ENCODE measurements at places on chromosomes 12 and 14.

GRCh38 chr12:3084742-3085141, 7.6 kb downstream of the TSPAN9 start:
- H3K4me1 ChIP-seq = peaks cover 5% of the 10 kb centered on the region
- no peak overlapping the region for H3K4me3 ChIP-seq
- DNase-seq = no peak

DNA sequence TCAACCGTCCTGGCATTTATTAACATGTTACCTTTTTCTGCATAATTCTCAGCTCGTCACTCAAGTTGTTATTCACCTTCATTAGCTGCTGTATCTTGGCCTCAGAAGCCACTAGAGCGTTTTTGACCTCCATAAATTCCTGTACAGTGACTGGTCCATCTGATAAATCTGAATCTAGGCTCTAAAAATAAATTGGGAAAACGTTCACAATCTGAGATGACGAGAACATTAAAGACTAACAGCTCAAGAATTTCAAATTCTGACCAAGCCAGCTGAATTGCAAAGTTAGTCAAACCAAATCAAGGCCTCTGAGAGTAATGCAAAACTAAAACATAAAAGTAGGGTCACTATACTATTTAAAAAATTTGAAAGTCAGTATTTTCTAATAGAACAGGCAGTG, 45.0 kb downstream of the GIT2 start:
- peaks cover 55% of the 10 kb centered on the region for H3K36me3 ChIP-seq
- H3K4me1 ChIP-seq = peaks cover 14% of the 10 kb centered on the region
- DNase-seq = no peak
- no peaks in the 10 kb centered on the region for H3K27me3 ChIP-seq

- no peak overlapping the region for H3K27ac ChIP-seq
- H3K4me3 ChIP-seq = no peak overlapping the region
- no peaks in the 10 kb centered on the region for H3K36me3 ChIP-seq
- H3K4me1 ChIP-seq = peaks cover 14% of the 10 kb centered on the region
- H3K27me3 ChIP-seq = no peaks in the 10 kb centered on the region
- DNase-seq = peak; percentile 86
Observed at GRCh38 chr12:5003025-5003666, 40.5 kb upstream of the KCNA5 start.

DNA sequence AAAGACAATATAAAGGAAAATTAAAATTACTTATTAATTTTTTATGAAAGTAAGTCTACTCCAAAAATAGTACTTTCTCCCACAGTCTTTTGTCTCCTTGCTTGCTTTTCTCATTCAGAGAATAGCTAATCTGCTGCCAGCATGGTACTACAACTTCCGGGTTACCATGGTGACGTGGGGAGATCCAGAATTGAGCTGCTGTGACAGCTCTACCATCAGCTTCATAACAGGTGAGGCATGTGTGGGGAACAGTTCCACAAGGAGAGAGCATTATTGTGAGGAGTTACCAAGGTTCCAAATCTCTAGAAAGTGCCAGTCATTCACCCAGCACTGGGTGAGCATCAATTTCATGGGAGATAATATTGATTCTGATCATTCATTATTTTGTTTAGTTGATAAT, 197.8 kb downstream of the PTPRO start:
- H3K4me3 ChIP-seq = no peak overlapping the region
- no peak overlapping the region for H3K27ac ChIP-seq
- no peaks in the 10 kb centered on the region for H3K4me1 ChIP-seq
- no peaks in the 10 kb centered on the region for H3K36me3 ChIP-seq
- H3K27me3 ChIP-seq = no peaks in the 10 kb centered on the region
- peak; percentile 47 for DNase-seq

- no peaks in the 10 kb centered on the region for H3K27me3 ChIP-seq
- DNase-seq = no peak
- peaks cover 21% of the 10 kb centered on the region for H3K4me1 ChIP-seq
- H3K27ac ChIP-seq = no peak overlapping the region
- no peak overlapping the region for H3K4me3 ChIP-seq
Observed at GRCh38 chr12:116941188-116941587, 30.4 kb downstream of the FBXW8 start.

GRCh38 chr12:131975228-131975627, 25.5 kb downstream of the EP400 start:
- no peaks in the 10 kb centered on the region for H3K27me3 ChIP-seq
- H3K4me3 ChIP-seq = no peak overlapping the region
- peaks cover 14% of the 10 kb centered on the region for H3K4me1 ChIP-seq

- no peak overlapping the region for H3K4me3 ChIP-seq
- H3K4me1 ChIP-seq = no peaks in the 10 kb centered on the region
- H3K27ac ChIP-seq = no peak overlapping the region
Observed at GRCh38 chr12:103499571-103499970, 3.8 kb upstream of the C12orf42 start.

DNA sequence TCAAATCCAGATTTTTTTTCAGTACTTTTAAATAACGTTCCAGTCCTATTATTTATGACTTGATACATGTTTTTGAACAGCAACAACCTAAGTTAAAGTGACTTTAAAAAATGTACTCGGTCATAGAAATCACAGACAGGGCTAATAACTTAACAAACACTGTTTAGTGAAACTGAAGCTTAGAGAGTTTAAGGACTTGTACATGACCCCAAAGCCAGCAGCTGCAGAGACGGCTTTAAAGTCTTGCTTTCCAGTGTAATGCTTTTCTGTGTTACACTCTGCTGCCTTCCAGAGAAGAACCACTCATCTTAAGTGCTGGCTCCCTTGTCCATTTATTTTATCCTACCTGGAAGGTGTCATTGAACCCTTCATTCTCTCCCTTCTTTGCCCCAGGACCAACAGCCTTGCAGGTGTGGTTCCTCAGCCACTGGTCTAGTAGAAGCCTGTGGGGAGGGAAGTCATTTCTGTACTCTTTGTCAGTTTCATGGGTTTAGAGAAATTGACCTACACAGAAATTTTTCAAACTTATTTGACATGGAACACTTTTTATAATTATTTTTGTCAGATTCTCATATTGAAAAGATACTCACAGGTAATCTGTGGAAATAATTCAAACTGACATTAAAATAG, 60.9 kb downstream of the NAV3 start:
- no peaks in the 10 kb centered on the region for H3K4me1 ChIP-seq
- no peak for DNase-seq
- no peaks in the 10 kb centered on the region for H3K36me3 ChIP-seq
- no peak overlapping the region for H3K27ac ChIP-seq

GRCh38 chr12:111841236-111841749, 735 bp upstream of the MAPKAPK5 start:
- peaks cover 23% of the 10 kb centered on the region for H3K4me1 ChIP-seq
- DNase-seq = no peak
- H3K27ac ChIP-seq = peak overlapping the region; percentile 56
- H3K4me3 ChIP-seq = peak overlapping the region; percentile 88
- no peaks in the 10 kb centered on the region for H3K27me3 ChIP-seq

- H3K27me3 ChIP-seq = 0 out of 2 replicates have a peak, but pooled peaks cover 2% of the 10 kb centered on the region
- peaks cover 5% of the 10 kb centered on the region for H3K4me1 ChIP-seq
- DNase-seq = no peak
- H3K27ac ChIP-seq = no peak overlapping the region
Observed at GRCh38 chr12:107474639-107475539, 210.7 kb upstream of the PWP1 start.

DNA sequence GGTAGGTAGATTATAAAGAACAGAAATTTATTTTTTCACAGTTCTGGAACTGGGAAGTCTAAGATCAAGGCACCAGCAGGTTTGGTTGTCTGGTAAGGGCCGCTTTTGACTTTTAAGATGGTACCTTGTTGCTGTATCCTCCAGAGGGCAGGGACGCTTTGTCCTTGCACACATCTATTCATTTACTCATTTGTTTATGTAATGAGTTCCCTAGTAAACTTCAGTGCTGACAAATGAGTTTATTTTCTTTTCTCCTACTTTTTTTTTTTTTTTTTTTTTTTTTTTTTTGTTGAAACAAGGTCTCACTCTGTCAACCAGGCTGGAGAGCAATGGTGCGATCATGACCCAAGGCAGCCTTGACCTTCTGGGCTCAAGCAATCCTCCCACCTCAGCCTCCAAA, 195.7 kb downstream of the FBXL14 start:
- H3K27ac ChIP-seq = no peak overlapping the region
- H3K4me3 ChIP-seq = no peak overlapping the region
- no peaks in the 10 kb centered on the region for H3K27me3 ChIP-seq

DNA sequence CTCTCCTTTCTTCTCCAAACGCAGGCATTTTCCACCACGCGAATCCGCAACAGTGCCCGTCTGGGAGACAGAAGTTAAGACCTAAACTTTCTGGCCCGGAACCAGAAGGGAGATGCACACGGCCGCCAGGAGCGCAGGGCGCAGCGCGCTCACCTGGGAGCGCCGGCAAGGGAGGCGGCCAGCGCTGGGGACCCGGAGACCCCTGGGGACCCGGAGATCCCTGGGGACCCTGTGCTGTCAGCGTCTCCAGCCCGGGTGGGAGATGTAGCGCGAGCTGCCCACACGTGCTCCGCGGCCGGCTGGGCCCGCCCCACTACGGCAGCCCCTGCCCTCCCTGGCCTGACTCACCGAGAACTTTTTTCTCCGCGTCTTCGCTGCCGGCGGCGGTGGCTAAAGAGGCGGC, 620 bp downstream of the YBX3 start:
- no peaks in the 10 kb centered on the region for H3K36me3 ChIP-seq
- DNase-seq = no peak
- H3K4me1 ChIP-seq = no peaks in the 10 kb centered on the region
- H3K4me3 ChIP-seq = no peak overlapping the region
- H3K27ac ChIP-seq = no peak overlapping the region

DNA sequence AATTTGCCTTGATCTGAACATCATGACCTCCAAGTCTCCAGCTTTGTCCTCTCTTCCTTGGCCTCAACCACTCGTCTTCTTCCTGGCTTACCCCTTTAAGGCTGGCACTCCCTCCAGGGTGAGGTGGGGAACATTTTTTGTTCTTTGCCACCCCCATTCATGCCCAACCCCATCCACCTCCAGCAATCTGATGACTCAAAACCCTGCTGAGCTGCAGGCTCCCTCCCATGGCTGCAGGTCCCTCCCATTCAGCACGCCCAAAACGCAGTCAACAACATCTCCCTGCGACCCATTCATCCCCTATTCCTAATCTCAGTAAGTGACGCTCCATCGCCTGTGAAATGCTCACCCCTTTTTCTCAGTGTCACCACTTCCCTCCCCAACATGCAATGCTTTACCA, 138.8 kb upstream of the PRMT8 start:
- H3K27me3 ChIP-seq = no peaks in the 10 kb centered on the region
- H3K27ac ChIP-seq = no peak overlapping the region
- no peak for DNase-seq
- H3K4me3 ChIP-seq = no peak overlapping the region
- no peaks in the 10 kb centered on the region for H3K36me3 ChIP-seq
- no peaks in the 10 kb centered on the region for H3K4me1 ChIP-seq

GRCh38 chr14:61231810-61232209, 49.3 kb downstream of the TMEM30B start:
- peaks cover 26% of the 10 kb centered on the region for H3K4me1 ChIP-seq
- no peak overlapping the region for H3K4me3 ChIP-seq
- no peak for DNase-seq
- no peaks in the 10 kb centered on the region for H3K36me3 ChIP-seq
- H3K27ac ChIP-seq = no peak overlapping the region

- no peaks in the 10 kb centered on the region for H3K36me3 ChIP-seq
- no peaks in the 10 kb centered on the region for H3K27me3 ChIP-seq
- DNase-seq = no peak
- no peak overlapping the region for H3K4me3 ChIP-seq
- H3K27ac ChIP-seq = no peak overlapping the region
- H3K4me1 ChIP-seq = no peaks in the 10 kb centered on the region
Observed at GRCh38 chr12:54141431-54142113, 47.2 kb downstream of the SMUG1 start.

- H3K27me3 ChIP-seq = no peaks in the 10 kb centered on the region
- no peaks in the 10 kb centered on the region for H3K36me3 ChIP-seq
- H3K27ac ChIP-seq = no peak overlapping the region
- DNase-seq = no peak
- H3K4me1 ChIP-seq = no peaks in the 10 kb centered on the region
- no peak overlapping the region for H3K4me3 ChIP-seq
Observed at GRCh38 chr14:72457641-72458040, 436.3 kb downstream of the DPF3 start.

- peaks cover 4% of the 10 kb centered on the region for H3K4me1 ChIP-seq
- H3K27ac ChIP-seq = no peak overlapping the region
- no peak for DNase-seq
- no peaks in the 10 kb centered on the region for H3K27me3 ChIP-seq
Observed at GRCh38 chr14:68908803-68909202, 70.3 kb downstream of the ACTN1 start.

DNA sequence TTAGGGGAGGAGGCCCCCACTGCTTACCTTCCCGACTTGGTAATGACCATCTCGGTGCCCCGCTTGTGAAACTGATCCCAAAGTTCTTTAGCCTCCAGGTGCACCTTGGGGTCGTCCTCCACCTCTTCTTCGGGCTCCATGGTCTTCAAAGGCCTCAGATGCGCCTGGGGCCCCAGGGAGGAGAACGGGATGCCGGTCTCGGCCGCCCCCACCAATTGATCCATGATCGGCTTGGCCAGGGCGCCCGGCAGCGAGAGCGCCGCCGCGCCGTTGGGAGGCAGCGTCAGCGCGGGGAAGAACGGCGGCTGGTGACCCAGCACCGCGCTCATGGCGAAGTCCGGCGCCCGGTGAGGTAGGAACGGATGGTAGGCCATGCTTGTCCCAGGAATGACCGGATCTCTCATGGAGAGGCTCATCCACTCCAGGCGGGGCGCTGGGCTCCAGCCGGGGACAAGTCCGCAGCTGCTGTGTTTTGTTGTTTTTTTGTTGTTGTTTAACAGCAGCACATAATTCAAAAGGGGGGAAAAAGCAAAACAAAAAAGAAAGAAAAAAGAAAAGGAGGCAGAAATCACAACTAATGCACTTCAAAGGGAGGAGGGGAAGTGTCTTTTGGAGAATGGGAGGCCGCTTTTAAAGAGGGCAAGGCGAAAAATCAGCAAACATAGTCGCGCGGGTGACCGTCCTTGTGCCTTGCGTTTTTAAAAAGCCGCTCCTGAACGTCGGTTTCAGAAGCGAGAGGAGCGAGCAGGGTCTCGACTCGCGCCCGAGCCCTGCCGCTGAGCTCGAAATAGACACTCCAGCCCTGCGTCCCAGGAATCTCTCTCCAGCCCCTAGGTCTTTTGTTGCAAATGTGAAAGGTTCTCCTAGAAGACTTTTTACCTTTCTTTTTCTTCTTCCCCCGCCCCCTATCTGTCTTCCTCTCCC, 928 bp downstream of the TBX3 start:
- H3K36me3 ChIP-seq = no peaks in the 10 kb centered on the region
- H3K4me1 ChIP-seq = no peaks in the 10 kb centered on the region
- no peak for DNase-seq
- no peak overlapping the region for H3K4me3 ChIP-seq

All from Karpas-422 (cell line).